ENCODE measurements at places on chromosomes 11 and 22.

DNA sequence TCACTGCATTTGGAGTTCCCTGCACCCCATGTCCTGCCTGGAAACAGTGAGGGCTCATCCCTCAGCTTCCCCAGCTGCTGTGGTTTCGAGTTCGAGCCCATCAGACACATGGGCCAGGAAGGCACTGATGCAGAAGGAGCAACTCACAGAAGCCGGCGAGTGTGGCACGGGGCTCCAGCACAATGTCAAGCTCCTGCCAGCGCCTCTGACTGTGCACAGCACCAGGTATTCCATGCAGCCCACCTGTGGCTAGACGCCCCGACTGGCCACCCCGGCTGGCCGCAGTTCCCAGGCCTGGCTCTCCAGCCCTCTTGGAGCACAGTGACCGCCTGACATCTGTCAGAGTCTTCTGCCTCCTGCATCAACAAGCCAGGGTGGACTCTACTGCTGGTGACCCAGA lies 419.4 kb downstream of the SHANK2 start:
- DNase-seq = no peak

GRCh38 chr11:48036466-48036865 lies 56.1 kb downstream of the PTPRJ start:
- DNase-seq = no peak

DNA sequence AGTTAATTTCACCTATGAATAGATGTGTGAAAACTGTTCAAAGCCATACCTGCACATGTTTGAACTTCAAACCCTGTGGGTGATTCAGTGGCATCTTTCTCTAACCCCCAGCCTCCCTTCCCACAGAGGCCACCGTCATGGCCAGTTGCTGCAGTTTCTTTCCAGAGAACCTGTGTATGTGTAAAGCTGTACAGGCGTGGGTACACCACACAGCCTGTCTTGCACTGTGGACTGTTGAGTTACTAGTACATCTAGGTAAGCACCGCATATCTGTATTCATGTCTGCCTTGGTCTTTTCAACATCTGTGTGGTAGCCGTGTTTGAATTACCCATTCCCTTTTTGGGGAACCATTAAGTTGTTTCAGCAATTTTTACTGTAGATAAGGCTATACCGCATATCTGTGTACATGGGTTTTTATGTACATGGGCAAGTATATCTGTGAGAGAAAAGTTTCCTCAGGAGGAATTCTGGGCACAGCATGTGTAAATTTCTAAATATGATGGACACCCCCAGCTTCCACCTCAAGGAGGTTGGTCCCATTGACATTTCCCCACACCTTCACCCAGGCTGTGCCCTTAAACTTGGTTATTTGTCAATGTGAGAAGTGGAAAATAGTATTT lies 13.9 kb downstream of the NEAT1 start:
- DNase-seq = no peak

GRCh38 chr11:111300569-111300968 lies 2.2 kb downstream of the POU2AF3 start:
- DNase-seq = no peak

DNA sequence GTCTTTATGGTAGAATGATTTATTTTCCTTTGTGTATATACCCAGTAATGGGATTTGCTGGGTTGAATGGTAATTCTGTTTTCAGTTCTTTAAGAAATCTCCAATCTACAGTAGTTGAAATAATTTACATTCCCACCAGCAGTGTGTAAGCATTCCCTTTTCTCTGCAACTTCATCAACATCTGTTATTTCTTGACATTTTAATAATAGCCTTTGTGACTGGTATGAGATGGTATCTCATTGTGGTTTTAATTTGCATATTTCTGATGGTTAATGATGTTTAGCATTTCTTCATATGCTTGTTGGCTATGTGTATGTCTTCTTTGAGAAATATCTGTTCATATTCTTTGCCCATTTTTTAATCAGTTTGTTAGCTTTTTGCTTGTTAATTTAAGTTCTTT lies 901.2 kb downstream of the METTL15 start:
- DNase-seq = no peak

- no peak for DNase-seq
These were observed 19.4 kb downstream of the TMEM218 start for GRCh38 chr11:125091877-125092664.

GRCh38 chr11:80155412-80156017 lies 714.7 kb upstream of the TENM4 start:
- DNase-seq = no peak

GRCh38 chr11:110295531-110296225 lies 736 bp downstream of the RDX start:
- DNase-seq = peak; percentile 60

GRCh38 chr11:91231226-91231625 lies 993.4 kb upstream of the FAT3 start:
- no peak for DNase-seq

GRCh38 chr11:26994631-26995095 lies 751 bp downstream of the FIBIN start:
- no peak for DNase-seq

GRCh38 chr11:103662880-103663279 lies 373.6 kb upstream of the DDI1 start:
- DNase-seq = peak; percentile 66

DNA sequence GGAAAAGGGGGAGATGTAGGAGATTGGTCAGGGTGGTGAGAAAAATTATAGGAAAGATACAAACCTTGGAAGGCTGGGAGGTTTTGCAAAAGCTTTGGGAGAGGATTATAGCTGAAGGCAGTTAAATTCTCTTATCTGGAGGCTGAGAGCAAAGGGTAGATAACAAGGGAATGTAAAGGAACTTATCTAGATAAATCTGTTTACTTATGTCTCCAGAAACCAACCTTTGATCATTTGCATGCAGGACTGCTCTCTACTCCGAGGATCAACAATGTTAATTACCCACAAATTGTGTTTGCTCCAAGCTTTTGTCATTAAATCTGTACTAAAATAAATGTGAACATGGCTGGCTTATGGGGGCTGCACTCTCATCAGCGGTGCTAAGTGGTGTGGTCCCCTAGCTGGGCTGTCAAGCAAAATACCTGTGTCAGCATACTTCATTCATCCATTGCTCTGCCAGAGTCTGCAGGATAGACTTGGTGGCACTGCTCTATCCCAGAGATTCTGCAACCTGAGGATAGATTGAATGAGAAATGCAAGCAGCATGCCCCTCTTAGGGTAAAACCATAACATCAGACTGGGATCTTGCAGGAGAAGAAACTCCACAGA lies 1599.2 kb upstream of the TENM4 start:
- no peak for DNase-seq

GRCh38 chr11:36243641-36244040 lies 45.6 kb downstream of the COMMD9 start:
- no peak for DNase-seq

GRCh38 chr11:113265362-113265761 lies 49.0 kb upstream of the TTC12 start:
- no peak for DNase-seq

DNA sequence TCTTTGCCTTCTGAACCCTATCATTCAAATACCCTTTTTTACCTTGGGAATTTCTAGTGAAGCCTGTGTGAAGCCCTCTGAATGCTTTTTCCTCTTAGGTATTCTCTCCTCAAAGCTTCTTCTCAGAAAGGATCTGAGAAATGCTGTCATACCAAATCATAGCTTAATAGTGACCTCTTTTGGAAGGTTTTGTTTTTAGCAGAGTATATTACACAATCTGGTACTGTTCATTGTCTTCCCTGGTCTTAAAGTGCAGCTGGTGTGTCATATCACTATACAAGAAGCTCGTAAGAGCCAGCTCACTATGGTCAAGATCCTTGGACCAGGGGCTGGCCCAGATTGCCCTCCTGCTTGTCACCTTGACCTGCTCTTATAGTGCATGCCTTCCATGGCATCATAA lies 204.4 kb upstream of the ANO5 start:
- no peak for DNase-seq

DNA sequence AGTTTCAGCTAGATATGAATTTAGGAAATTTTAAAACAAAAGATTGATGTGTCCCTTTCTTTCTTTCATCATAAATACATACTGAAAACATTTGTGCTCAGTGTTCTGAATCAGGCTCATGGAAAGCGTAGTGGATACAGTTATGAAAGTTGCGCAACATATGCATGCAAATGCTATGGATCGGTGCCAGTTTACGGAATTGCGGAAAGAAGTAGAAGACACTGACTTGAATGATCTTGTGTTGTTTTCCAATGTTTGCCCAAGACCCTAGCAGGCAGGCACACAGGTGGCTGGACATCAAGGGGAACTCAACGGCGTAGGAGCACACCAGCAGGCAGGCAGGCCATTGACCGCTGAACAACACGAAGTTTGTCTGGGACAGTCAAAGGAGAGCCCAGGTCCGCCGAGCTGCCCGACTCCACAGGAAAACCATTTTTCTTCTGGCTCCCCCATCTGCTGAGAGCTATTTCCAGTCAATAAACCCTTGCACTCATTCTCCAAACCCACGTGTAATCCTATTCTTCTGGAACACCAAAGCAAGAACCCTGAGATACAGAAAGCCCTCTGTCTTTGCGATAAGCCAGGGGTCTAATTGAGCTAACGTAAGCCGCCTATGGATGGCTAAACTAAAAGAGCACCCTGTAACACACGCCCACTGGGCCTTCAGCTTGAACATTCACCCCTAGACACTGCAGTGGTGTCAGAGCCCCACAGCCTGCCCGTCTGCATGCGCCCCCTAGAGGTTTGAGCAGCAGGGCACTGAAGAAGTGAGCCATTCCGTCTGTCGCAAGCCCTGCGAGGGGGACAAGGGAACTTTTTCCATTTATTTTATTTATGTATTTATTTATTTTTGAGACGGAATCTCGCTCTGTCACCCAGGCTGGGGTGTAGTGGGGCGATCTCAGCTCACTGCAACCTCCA lies 7.4 kb upstream of the BIRC3 start:
- no peak for DNase-seq

GRCh38 chr11:69354545-69354897 lies 60.6 kb downstream of the MYEOV start:
- DNase-seq = no peak

GRCh38 chr11:42598341-42598740 lies 713.5 kb upstream of the API5 start:
- no peak for DNase-seq

DNA sequence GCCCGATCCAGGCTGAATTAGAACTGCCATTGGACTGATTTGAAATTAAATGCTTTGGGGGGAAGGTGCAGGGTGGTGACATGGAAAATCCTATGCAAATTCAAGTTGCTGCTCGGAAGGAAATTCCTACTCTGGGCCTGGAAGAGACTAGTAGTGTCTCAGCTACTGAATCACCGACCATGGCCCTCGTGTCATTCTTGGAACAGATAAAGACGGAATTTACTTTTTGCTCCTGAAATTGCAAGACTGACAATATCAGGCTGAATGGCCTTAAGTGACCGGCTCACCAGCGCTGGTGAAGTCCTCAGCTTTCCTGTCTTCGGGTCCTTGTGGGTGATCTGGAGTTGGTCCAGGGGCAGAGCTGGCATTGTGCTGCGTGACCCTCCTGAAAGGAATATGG lies 6.1 kb downstream of the ASCC2 start:
- no peak for DNase-seq

- no peak for DNase-seq
These were observed 65.9 kb downstream of the SNX19 start for GRCh38 chr11:130850185-130850944.

GRCh38 chr11:45803971-45804760 lies 783 bp upstream of the SLC35C1 start:
- peak; percentile 79 for DNase-seq

- no peak for DNase-seq
These were observed 14.3 kb downstream of the LRRC75B start for GRCh38 chr22:24578355-24579257.

DNA sequence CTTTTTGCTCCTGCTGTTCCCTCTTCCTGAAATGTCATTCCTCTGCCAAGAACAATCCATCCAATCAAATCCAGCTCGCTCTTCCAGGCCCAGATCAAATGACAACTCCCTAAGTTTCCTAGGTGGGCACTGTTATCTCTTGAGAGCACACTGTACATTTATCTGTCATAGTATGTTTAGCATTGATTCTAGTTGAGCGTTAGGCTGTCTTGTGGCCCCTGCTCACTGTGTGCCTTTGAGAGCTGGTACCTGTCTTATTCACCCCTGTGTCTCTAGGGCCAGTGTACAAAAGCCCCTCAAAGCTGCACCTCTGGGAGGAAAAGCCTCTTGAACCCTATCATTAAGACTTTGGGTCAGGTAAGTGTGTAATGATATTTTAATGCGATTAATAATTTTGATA lies 7.1 kb upstream of the LMO2 start:
- DNase-seq = no peak

DNA sequence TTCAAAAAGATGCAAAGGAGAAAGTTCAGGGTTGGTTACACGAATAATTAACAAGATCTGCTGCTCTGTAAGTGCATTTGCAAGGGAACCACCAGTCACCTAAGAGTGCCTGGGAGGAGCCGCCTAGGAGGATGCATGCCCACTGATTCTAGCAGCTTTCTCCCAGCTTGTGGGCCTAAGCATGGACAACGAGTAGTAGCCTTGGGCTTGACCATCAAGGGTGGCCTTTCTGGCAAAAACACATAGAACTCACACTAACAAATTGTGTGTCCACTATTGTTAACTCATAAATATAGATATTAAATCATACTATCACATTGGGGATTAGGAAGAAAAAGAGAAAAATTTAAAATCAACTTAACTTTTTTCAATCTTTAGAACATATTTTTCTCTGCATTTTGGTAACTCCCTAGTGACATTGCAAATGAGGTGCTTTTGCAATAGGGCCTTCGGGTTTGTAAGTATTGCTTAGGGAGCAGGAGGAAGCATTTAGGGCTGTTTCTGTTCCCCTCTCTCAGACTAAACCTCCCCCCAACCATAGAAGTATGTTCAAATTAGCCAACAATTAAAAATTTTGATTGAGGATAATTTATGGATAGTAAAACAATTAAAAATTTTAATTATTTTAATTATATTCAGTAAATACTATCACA lies 57.3 kb upstream of the CEP295 start:
- peak; percentile 87 for DNase-seq
